AG04449 (cell line): ENCODE measurements at places on chromosomes 7 and 10.

DNA sequence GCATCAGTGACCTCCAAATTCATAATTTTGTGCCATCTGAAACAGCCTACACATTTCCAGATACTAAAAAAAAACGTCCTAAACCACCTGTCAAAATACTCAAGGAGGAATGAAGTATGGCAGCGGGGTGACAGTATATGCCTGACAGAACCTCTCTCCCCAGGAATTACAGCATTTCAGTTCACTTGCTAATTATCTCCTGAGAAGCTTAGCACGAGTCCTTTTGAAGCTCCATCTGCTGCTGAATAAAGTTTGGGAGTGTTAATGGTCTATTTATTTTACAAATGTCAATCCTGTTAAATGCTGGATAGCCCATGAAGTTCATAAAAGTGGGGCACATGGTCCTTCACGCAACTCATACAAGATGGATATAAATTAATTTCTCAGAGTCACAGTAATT lies 29.4 kb upstream of the ANLN start:
- no peak for DNase-seq

- DNase-seq = peak; percentile 68
Observed at GRCh38 chr10:74071157-74071556, 73.2 kb downstream of the VCL start.

DNA sequence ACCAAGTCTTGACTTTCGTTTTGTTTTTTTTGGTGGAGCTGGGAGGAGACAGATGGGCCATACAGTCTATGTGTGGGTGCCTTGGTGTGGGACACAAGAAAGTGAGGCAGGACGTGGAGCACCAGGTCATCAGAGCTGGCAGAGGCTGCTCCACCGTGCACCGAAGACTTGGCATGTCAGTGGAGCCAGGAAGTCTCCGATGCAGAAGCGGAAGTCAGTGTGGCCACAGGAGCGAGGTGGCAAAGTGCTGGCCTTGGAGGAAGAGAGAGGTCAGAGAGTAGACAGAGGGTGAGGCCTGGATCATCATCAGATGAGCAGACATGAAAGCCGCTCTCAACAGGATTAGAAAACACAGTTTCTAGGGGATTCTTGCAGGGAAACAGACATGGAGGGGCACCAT lies 116.8 kb downstream of the MGMT start:
- DNase-seq = no peak

DNA sequence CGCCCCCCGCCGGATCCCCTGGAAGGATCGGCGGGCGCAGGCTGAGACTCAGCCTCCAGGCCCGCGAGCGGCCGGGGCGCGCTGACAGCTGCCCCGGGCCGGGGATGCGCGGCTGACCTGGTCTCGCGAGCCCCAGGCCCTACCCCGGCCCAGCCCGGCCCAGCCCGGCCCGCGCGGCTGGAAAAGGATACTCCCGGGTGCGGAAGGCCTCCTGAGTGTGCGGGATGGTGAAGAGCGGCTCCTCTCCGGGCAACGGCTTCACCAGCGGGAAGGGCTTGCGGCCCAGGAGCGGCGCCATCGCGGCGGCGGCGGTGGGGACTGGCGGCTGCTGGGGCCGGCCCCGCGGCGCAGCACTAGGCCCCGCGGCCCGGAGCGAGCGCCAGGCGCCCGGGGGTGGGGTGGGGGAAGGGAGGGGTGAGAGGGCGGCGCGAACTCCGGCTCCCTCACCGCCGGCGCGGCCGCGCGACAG lies 423 bp downstream of the BAZ1B start:
- no peak for DNase-seq

DNA sequence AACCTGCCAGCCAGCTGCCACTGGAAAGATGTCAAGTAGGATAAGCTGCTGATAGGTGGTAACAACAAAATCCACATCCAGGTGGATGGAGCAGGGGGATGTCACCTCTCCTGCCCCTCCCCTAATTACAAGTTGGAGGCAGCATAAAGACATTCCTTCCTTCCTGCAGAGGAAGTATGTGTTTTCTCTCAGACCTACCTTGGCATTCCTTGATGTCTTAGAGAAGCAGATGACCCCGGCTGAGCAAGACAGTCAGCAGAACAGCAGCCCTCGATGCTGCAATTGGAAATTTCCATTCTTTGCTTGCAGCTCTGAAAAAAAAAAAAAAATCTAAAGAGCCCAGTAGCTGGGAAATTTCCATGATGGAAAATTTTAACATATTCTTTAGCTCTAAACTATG lies 137.5 kb upstream of the MKLN1 start:
- DNase-seq = no peak

DNA sequence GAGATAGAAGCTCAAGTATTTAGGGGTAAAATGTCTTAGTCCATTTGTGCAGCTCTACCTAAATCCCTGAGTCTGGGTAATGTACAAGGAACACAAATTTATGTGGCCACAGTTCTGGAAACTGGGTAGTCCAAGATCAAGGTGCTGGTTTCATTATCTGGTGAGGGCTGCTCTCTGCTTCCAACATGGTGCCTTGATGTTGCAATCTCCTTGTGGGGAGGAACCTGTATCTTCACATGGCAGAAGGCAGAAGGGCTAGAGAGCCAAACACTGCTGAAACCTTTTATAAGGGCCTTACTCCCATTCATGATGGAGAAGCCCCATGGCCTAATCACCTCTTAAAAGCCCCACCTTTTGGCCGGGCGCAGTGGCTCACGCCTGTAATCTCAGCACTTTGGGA lies 8.7 kb upstream of the BAZ1B start:
- no peak for DNase-seq

DNA sequence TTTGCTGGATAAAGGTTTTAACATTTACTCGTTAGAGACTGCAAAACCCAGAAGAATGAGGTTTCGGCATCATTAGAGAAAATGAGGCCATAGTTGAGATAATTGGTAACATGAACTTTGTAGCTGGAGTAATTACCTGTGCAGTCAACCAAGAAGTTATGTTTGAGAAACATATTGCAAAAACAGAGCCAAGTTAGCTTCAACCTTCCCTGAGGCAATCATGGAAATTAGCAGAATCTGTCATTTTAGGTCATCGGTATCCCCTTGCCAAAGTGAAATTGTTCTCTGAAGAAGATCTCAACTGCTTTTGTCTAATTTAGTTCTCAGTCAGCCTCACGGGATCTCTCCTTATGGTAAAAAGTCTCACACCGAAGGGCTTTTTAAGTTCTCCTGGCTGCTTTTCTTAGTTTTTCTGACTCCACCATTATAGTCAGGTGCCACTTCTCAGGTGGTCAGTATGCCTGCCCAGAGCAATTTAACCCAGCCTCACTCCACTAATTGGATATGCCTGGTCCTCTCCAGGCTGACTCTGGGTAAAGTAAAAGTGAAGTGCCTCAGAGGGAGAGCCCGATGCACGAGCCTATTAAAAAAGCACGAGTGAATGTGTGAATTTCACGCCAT lies 52.5 kb downstream of the NRCAM start:
- DNase-seq = no peak

DNA sequence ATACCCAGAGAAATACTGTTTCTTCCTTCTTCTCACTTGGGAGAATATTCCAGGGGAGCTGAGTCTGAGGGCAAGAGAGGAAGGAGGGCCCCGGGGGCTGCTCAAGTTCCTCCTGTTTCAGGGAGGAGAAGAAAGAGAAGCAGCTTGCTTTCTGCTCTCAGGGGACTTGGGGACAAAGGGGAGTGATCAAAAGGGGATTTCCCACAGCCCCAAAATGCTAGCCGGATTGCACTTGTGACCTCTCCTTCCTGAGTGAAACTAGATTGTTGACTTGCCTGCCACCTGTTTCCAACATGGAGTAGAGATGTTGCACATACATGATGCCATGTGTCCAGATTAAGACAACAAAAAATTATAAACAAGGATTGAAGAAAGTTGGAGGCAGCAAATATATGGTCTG lies 28.7 kb upstream of the PDCD4 start:
- DNase-seq = no peak

DNA sequence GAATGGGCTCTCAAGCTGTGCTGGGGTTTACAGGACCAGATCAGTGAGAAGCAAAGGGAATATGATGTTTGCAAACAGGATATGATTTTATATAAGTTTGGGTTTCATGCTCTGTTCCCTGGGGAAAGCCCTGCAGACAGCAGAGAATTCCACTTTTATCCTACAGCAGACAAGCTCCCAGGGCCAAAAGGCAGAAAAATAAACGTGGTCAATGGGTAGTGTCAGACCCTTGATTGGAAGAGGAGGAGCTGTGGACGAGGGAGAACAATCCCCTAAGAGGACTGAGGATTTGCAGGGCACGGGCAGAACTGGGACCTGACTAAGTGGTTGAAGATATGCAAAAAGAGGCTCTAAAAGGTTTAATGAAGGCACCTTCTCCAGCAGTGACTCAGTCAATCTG lies 275.3 kb downstream of the HDAC9 start:
- DNase-seq = no peak

DNA sequence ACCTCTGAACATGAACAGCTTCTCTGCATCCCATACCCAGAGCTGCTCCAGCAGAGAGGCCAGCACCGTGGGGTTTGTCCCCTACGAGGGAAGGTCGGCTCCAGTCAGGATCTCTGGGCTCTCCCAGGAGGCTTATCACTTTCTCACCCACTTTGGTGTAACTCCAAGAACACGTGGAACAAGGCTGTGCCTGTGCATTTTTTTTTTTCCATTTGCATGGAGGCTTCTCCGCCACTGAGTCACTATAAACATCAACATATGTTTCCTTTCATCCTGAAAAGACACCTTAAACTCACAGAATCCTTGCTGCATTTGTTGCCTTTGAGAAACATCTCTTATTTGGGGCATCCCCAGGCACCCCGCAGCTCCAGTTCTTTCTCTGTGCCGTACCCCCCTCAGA lies 29.4 kb upstream of the ECHDC3 start:
- DNase-seq = no peak

- no peak for DNase-seq
Observed at GRCh38 chr10:101839002-101839401, 4.6 kb downstream of the KCNIP2 start.

DNA sequence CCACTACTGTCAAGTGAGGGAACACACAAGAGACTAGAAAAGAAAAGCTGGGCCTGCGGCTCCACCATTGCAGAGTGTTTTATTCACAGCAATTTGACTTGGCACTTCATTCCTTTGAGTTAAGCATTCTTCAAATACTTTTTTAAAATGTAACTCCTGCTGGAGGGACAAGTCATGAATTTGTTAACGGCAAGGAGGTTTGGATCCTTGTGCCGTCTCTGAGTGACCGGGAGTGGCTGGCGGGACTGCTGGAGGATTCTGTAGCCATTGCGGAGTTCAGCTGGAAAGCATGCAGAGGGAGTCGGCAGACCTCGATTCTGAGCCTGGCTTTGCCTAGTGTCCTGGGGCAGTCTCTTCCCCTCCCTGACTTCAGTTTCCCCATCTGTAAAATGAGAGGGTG lies 9.8 kb downstream of the HSPA12A start:
- DNase-seq = no peak

GRCh38 chr10:130515670-130516069 lies 379.5 kb downstream of the GLRX3 start:
- DNase-seq = no peak

DNA sequence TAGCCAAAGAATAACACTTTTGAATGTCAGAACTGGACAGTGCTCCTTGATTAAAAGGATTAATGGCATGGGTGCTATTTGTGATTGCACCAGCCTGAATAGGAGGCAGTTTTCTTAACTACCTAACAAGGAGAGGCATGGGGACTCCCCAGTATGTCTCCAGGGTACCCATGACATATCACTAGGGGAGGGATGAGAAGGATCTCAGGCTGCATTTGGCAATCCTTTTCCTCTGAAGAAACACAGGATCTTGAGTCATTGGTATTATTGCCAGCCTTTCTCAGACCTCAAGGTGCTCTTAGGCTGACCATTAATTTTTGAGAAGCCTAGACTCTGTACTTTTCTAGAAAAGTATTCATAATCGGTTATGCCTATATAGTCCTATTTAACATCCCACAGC lies 77.5 kb upstream of the NPVF start:
- no peak for DNase-seq

- DNase-seq = no peak
Observed at GRCh38 chr10:94085288-94085687, 91.6 kb downstream of the PLCE1 start.

DNA sequence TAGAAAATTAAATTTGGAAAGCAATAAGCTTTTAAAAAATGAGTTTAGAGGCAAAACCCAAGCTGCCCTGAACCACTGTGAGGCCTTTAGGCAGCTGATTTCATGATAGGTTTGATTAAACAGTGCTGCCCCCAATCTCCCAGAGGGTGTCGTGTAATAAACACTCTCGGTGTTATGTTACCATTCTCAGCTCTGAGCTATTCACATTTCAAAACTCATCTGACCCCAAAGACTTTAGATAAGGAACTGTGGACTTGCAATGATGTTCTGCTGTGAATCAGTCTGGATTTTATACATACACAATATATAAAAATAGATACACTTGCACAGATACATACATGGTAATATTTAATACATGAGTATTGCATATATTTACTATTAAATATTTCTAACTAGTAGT lies 120.4 kb downstream of the MALRD1 start:
- DNase-seq = no peak

- no peak for DNase-seq
Observed at GRCh38 chr7:114426824-114427223, 12.2 kb downstream of the FOXP2 start.

- peak; percentile 28 for DNase-seq
Observed at GRCh38 chr7:83849131-83849530, 200.2 kb upstream of the SEMA3E start.

DNA sequence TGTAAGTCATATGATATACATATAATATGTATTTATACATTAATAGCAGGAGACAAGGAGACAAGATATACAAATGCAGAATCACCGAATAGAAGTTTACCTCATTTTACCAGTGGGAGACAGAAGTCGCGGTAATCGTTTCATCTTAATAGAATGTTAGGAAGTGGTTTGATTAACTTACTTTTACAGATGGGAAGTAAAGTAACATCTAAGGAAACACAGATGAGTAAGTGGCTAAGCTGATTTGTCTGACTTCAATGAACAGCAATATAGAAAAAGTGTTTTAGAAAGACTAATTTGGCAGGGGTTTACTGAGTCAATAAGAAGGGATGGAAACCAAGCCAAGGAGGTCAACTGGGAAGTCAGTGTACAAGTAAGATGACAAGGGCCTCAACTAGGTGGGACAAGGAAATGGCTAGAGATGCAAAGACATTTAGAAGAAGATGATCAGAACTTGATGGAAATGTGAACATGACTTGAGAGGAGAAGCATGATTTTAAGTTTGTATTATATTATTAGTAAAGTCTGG lies 36.2 kb upstream of the FAM133B start:
- no peak for DNase-seq

- no peak for DNase-seq
Observed at GRCh38 chr7:137790828-137791227, 55.9 kb downstream of the DGKI start.

DNA sequence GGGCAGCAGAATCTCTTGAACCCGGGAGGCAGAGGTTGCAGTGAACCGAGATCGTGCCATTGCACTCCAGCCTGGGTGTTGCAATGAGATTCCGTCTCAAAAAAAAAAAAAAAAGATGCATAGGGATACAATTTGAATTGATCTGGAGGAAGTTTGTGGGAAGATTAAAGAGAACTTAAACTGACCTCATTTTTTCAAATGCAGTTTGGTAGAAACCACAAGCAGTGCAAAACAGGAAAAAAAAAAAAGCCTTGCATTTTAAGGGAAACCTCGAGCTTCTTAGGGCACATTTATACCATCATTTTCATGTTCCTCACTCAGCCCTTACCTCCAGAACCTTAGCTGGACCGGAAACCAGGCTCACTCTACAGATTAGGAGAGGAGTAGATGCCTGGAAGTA lies 2.8 kb downstream of the KCTD7 start:
- DNase-seq = no peak

- DNase-seq = no peak
Observed at GRCh38 chr10:72759584-72759983, 67.6 kb downstream of the MCU start.
